ENCODE measurements at places on chromosomes 2 and 18.

GRCh38 chr2:238774071-238774470 lies 73.8 kb upstream of the TWIST2 start:
- H3K27ac ChIP-seq: no peak overlapping the region
- no peaks in the 10 kb centered on the region for H3K36me3 ChIP-seq
- no peaks in the 10 kb centered on the region for H3K4me1 ChIP-seq
- no peak overlapping the region for H3K4me3 ChIP-seq
- no peak for DNase-seq

GRCh38 chr2:184597571-184597991 lies 748 bp upstream of the ZNF804A start:
- H3K4me3 ChIP-seq: peak overlapping the region; percentile 40
- H3K27me3 ChIP-seq: peaks cover 43% of the 10 kb centered on the region
- H3K36me3 ChIP-seq: no peaks in the 10 kb centered on the region
- no peak for DNase-seq
- H3K27ac ChIP-seq: no peak overlapping the region

DNA sequence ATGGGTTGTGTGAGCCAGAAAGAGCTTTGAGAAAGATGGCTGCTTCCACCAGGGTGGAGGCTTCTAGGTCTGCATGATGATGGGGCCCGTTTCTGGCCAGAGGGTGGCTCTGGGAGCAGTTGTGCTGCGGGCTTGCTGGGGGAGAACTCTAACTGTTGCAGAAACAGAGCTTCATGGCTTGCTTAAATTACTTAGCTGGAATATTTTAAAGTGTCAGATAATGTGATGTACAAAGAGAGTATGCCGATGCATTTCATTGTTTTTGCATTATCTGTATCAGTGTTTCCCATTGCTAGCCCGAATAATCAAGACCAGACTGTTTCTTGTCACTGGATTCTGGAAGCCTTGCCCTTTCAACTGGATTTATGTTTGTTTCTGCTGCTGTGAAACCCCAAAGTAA lies 6.3 kb upstream of the DRC1 start:
- H3K27me3 ChIP-seq: no peaks in the 10 kb centered on the region
- peaks cover 40% of the 10 kb centered on the region for H3K4me1 ChIP-seq
- peaks cover 18% of the 10 kb centered on the region for H3K36me3 ChIP-seq
- no peak overlapping the region for H3K27ac ChIP-seq
- H3K4me3 ChIP-seq: no peak overlapping the region
- DNase-seq: no peak

- no peaks in the 10 kb centered on the region for H3K36me3 ChIP-seq
- no peak for DNase-seq
- no peak overlapping the region for H3K4me3 ChIP-seq
- no peaks in the 10 kb centered on the region for H3K27me3 ChIP-seq
- H3K27ac ChIP-seq: no peak overlapping the region
Observed at GRCh38 chr2:221064880-221065279, 507.2 kb downstream of the EPHA4 start.

GRCh38 chr2:84678214-84678613 lies 161.9 kb downstream of the DNAH6 start:
- no peaks in the 10 kb centered on the region for H3K27me3 ChIP-seq
- H3K4me3 ChIP-seq: no peak overlapping the region
- H3K27ac ChIP-seq: no peak overlapping the region
- DNase-seq: no peak
- H3K36me3 ChIP-seq: peaks cover 3% of the 10 kb centered on the region

All from activated T-helper 1 cell treated with anti-CD3 and anti-CD28 coated beads, Interleukin-12 subunit alpha, Interleukin-12 subunit beta, Interleukin-2, Interleukin-4 antibody, amounts not matched to agents 30 ng/mL and 10 ng/mL and 1 ng/mL, durations not matched to agents 14 hours and 24 hours and 36 hours (primary cell).